ENCODE measurements at places on chromosomes 2 and 18. TPM values are rescaled to one million over a fixed set of nuclear protein-coding genes. Genes with fewer than 3 reads are reported as not detected.

Gene ATP6V1B1
- total RNA-seq = not detected

Gene IL1RL2
- total RNA-seq = not detected

Gene NGEF
- 0.58 TPM for total RNA-seq

Gene HOXD13
- not detected for total RNA-seq

Gene C2orf80
- total RNA-seq = not detected

Gene HOXD12
- not detected for total RNA-seq

Gene RASGRP3
- 8.4 TPM for total RNA-seq

Gene BCL2
- 102 TPM for total RNA-seq
